Gastrocnemius medialis (tissue), 4 donors: ENCODE measurements at places on chromosomes 11 and 22.

GRCh38 chr11:16840951-16841350, 102.5 kb downstream of the C11orf58 start:
- DNase-seq = no peak
- no peak overlapping the region for H3K27ac ChIP-seq
- no peak overlapping the region for H3K4me3 ChIP-seq
- H3K27me3 ChIP-seq = no peaks in the 10 kb centered on the region
- H3K4me1 ChIP-seq = peaks cover 9% of the 10 kb centered on the region

DNA sequence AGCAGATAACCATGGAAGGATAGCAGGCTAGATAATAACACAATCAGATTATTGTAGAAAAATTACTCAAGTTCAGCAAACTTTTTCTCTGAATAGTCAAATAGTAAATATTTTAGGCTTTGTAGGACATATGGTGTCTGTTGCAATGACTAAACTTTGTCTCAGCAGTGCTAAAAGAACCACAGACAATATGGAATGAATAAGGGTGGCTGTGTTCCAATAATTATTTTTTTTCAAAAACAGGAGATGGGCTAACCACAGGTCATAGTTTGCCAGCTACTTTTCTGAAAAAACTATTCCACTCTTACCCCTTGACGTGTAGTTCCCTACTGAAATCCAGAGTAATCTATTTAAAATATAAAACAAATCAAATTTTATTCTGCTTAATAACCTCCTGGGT, 153.9 kb upstream of the LRRC4C start:
- no peak overlapping the region for H3K27ac ChIP-seq
- no peaks in the 10 kb centered on the region for H3K36me3 ChIP-seq
- H3K4me1 ChIP-seq = no peaks in the 10 kb centered on the region
- H3K4me3 ChIP-seq = no peak overlapping the region
- no peak for DNase-seq
- H3K27me3 ChIP-seq = no peaks in the 10 kb centered on the region

DNA sequence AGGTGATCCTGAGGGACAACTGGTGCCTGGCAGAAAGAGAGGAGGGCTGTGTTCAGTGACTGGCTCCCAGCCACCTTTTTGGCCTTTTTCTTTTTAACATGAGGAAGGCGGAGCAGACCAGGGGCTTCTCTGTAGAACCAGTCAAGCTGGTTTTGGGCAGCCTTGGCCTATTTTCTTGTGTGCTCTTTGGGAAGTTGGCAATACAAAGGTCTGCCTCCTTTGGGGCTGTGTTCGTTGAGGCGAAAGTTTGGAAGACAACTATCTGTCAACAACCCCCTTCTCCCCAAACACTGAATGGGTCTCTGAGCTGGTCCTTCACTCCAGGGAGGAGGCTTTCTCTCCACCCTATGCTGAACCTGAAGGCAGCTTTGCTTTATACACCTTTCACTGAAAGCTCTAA, 8.5 kb downstream of the MARK2 start:
- H3K4me3 ChIP-seq = no peak overlapping the region
- H3K4me1 ChIP-seq = peaks cover 4% of the 10 kb centered on the region
- H3K36me3 ChIP-seq = no peaks in the 10 kb centered on the region
- peak overlapping the region; percentile 8 for H3K27ac ChIP-seq
- H3K27me3 ChIP-seq = no peaks in the 10 kb centered on the region
- no peak for DNase-seq

- no peaks in the 10 kb centered on the region for H3K36me3 ChIP-seq
- no peaks in the 10 kb centered on the region for H3K4me1 ChIP-seq
- H3K27me3 ChIP-seq = no peaks in the 10 kb centered on the region
- no peak overlapping the region for H3K27ac ChIP-seq
- DNase-seq = no peak
- no peak overlapping the region for H3K4me3 ChIP-seq
These were observed 349.9 kb upstream of the ANO3 start for GRCh38 chr11:25981998-25982397.

DNA sequence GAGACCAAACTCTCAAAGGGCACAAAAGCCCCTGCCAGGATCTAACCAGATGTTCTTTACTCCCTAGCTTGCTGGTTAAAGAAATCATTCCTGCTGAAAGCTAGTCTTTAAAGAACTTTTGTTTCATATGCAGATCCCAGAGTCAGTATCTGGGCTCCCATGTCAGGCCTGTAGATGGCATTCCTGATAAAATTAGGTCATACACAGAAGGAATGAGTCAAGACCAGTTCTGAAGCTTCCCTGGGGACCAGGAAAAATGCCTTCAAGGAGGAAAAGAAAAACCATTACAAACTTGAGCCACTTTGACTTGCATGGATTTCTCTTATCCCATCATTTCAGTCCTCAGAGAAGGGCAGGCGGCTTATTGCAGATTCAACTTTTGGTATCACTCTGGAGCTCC, 5.9 kb downstream of the DBX1 start:
- no peak overlapping the region for H3K27ac ChIP-seq
- no peak for DNase-seq
- H3K27me3 ChIP-seq = peaks cover 49% of the 10 kb centered on the region
- H3K36me3 ChIP-seq = no peaks in the 10 kb centered on the region

- no peaks in the 10 kb centered on the region for H3K36me3 ChIP-seq
- no peaks in the 10 kb centered on the region for H3K4me1 ChIP-seq
- H3K27ac ChIP-seq = no peak overlapping the region
These were observed 21.4 kb upstream of the RCN1 start for GRCh38 chr11:32069361-32070058.
